ENCODE measurements at places on chromosomes 2 and 18.

- DNase-seq, result no peak
Measured at GRCh38 chr2:195601361-195601760, 55.7 kb upstream of the SLC39A10 start.

GRCh38 chr2:200452377-200452776 lies 57.5 kb downstream of the KCTD18 start:
- no peak for DNase-seq

GRCh38 chr2:74564222-74564621 lies 9.7 kb downstream of the DOK1 start:
- peak; percentile 74 for DNase-seq

DNA sequence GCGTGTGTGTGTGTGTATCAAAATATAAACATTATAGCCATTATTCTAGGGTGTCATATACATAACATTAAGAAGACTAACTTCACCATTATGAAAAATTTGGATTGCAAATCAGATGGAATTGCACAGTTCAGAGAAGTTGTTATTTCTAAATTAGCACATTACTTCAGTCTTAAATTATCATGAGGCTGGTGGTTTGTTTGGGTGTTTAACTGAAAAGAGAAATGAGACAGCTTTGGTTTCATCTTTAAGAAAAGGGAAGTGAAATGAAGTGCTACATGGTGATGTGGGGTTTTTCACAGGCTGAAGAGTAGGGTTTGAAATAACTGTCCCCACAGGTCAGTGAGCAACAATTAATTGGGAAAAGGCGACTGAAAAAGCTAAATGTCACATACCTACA lies 161.2 kb upstream of the XIRP2 start:
- no peak for DNase-seq

DNA sequence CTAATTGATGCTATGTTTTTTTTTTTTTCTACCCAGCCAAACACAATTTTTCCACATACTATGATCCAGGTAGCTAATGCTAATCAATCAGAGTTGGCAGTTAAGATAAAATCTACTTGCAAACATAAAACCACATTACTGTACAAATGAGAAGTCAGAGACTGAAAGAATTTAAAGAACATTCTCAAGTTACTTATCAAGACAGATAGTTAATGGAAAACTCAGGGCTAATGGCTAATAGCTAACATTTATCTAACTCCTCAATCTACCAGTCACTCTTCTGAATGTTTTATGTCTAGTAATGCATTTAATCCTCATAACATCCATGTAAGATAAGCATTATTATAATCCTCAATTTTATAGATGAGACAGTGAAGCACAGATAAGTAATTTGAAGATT lies 537.6 kb upstream of the SETBP1 start:
- no peak for DNase-seq

GRCh38 chr18:79609841-79610281 lies 69.7 kb upstream of the CTDP1 start:
- DNase-seq, result peak; percentile 87

GRCh38 chr2:119253114-119253702 lies 29.6 kb downstream of the STEAP3 start:
- peak; percentile 35 for DNase-seq
